ENCODE measurements at places on chromosomes 2 and 18.

DNA sequence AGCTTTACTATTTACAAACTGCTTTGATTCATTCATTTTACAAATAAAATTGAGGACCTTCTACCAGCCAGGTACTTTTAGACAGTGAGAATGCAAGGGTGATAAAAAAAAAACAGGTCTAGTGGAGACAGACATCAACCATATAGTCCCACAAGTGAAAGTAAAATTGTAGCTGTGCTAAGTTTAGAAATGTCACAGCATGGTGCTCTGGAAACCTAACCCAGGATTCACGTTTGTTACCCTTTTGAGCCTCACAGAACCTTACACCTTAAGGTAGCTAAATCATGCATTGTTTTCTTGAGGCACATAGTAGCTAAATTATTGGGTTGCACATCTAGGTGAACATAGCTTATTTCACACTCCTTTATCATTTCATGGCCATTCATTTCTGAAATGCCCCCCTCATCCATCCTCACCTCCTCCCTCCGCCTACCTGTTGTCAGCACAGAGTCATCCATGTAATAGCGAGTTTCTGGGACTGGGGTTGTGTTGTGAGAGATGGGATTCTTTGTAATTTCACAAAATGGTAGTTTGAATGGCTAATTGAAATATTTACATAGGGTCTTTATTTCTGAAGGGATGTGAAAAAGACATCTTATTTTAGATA, 7.1 kb downstream of the MTA3 start:
- DNase-seq, result no peak

- no peak for DNase-seq
These were observed 50.9 kb upstream of the MAPK4 start for GRCh38 chr18:50509012-50509411.

GRCh38 chr2:134208825-134209224, 45.0 kb upstream of the MGAT5 start:
- DNase-seq, result no peak

GRCh38 chr2:54114936-54115283, 505 bp upstream of the ACYP2 start:
- DNase-seq, result no peak

GRCh38 chr2:33212151-33212550, 264.3 kb upstream of the RASGRP3 start:
- DNase-seq, result no peak

- DNase-seq, result no peak
These were observed 517.0 kb downstream of the SLC4A3 start for GRCh38 chr2:220144411-220144810.

DNA sequence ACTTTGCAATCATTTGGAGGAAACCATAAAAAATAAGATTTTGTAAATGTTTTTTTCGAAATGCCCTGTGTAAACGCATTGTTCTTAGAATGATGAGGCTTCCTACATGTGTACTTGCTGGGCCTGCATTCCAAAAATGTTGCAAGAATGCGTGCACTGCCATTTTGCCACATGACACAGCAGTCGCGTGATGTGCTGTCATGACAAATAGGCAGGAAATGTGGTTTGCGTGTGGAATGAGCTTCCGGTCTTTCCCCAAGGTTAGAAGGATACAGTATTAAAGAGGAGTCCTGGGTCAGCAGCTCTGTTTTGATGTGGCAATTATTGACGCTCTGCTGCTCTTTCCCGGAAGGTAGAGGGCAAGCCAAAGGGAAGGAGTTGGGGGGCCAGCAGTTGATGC, 18.1 kb upstream of the SERPINB2 start:
- no peak for DNase-seq

DNA sequence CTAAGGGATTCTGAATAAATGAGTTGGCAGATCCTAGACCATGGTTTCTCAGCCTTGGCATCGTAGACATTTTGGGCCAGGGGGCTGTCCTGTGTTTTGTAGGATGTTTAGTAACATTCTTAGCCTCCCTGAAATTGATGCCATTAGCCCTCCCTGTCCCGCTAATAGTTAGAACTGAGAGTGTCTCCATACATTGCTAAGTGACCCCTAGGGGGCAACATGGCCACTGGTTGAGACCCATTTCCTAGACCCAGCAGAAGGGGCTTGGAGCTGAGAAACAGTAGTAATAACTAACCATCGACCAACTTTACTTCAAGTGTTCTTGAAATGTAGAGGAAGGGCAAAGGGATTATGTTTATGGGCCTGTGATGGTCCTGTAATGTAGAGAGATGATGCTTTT, 40.8 kb downstream of the KCMF1 start:
- peak; percentile 56 for DNase-seq

GRCh38 chr2:119011162-119011909, 69.3 kb downstream of the MARCO start:
- peak; percentile 75 for DNase-seq

DNA sequence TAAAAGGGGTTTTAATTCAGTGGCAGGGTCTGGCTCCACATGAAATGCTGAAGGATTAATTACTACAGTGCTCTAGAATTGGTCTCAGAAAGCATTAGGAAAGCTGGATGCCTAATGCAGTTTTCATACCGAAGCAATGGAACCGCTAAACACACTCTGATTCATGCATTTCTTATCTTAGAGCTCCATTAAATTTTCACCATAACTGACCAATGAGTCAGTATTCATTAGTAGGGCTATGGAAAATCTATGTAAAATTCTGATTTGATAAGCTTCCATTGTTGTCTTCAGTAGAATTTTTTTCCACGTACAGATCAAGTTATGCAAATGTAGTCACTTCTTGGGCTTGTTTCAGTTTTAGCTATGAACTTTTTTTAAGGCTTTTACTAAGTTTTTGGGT, 359.9 kb downstream of the ARHGAP15 start:
- no peak for DNase-seq

DNA sequence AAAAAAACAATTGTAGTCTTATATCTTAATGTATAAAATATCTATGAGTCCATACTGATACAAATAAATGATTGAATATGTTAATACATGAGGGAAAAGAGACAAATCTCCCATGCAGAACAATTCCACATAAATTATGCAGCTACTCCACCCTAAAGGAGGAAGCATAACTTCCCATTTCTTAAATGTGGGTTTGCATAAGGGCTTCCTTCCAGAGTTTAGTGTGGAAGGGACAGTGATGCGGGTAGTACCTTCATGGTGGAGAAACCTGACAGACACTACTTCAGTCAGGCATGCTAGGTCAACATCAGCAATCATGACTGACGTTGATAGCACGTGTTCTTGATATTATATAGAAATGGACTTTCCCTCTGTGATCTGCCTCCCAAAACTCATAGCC, 146.9 kb upstream of the STON1 start:
- DNase-seq, result no peak

GRCh38 chr18:45049578-45050319, 369.1 kb downstream of the SETBP1 start:
- DNase-seq, result no peak

DNA sequence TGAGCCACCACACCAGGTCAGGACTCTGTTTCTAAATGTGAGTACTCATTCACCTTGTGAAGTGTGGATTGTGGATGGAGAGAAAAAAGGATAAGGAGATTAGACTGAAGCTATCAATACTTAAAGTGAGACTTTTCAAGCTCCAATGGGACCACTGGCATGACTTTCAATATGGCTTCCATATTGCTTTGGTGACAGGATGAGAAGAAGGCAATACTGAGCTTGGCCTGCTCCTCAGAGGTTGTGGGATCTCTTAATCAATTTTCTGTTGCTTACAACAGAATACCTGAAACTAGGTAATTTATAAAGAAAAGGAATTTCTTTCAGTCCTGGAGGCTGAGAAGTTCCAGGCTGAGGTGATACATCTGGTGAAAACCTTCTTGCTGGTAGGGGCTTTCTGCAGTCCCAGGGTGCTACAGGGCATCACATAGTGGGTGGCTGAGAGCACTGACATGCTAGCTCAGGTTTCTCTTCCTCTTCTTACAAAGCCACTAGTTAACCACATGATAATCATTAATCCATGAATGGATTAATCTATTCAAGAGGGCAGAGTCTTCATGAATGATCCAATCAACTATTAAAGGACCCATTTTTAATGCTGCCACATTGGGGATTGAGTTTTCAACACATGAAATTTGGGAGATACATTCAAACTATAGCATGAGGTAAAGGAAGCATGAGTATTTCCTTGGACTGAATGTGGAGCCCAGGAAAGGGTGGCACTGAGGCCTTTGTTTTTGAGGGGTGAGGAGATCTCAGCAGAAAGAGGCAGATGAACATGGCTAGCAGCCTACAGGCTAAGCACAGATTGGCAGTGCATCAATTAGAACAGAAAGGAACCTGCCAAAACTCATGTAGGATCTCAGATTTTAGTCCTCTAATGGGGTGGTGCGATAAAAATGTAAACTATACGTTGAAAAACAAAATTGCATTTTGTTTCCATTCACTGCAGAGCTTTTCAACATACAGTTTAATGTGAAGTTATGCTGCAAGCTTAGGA, 274.5 kb downstream of the PIK3C3 start:
- no peak for DNase-seq

GRCh38 chr2:209511637-209512036, 87.8 kb downstream of the MAP2 start:
- no peak for DNase-seq

GRCh38 chr2:105640246-105640645, 104.5 kb upstream of the NCK2 start:
- no peak for DNase-seq

DNA sequence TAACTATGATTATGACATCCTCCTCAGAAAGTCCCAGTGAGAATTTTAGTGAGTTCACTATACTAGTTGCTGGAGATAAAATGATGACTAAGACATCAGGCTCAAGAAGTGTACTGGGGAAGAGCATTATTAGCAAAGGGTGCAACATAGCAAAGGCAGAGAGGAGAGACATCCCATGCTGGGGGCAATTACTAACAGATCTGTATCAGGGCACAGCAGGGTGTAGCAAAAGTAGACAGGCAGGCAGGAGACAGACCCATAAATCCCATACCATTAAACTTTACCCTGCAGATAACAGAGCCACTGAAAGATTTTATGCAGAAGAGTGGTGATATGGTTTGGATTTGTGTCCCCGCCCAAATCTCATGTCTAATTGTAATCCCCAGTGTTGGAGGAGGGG, 161.7 kb downstream of the SP3 start:
- no peak for DNase-seq

- DNase-seq, result no peak
These were observed 232.3 kb upstream of the KCNJ3 start for GRCh38 chr2:154466226-154466625.

DNA sequence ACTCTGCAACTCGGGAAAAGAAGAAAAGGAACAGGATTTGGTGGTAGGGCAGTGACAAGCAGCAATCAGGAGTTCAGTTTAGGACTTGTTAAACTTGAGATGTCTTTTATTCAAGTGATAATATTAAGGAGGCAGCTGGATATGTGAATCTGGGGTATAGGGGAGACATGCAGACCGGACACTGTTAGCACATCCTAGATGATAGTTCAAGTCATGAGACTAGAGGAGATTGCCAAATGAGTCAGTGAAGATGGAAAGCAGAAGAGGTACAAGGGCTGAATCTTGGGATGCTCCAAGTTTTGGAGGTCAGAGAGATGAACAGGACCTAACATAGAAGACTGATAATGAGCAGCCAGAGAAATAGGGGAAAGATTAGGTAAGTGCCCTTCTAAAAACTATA, 69.5 kb upstream of the PSME4 start:
- no peak for DNase-seq

DNA sequence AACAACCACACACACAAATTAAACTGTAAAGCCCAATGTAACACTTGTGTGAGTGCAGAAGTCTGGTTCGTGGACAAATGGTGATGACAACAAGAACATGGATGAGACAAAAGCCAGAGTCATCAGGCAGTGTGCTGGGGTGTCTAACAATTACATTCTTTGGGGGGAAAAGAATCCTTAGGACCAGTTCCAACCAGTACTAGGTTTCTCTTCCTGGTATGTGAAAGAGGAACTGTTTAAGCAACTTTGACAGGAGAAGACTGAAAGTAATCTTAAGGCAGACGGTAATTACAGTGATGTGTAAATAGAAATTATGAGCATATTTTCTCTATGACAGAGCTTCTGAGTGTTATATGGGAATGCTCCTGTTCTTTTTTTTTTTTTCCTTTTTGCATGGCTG, 133.4 kb downstream of the AFF3 start:
- no peak for DNase-seq

DNA sequence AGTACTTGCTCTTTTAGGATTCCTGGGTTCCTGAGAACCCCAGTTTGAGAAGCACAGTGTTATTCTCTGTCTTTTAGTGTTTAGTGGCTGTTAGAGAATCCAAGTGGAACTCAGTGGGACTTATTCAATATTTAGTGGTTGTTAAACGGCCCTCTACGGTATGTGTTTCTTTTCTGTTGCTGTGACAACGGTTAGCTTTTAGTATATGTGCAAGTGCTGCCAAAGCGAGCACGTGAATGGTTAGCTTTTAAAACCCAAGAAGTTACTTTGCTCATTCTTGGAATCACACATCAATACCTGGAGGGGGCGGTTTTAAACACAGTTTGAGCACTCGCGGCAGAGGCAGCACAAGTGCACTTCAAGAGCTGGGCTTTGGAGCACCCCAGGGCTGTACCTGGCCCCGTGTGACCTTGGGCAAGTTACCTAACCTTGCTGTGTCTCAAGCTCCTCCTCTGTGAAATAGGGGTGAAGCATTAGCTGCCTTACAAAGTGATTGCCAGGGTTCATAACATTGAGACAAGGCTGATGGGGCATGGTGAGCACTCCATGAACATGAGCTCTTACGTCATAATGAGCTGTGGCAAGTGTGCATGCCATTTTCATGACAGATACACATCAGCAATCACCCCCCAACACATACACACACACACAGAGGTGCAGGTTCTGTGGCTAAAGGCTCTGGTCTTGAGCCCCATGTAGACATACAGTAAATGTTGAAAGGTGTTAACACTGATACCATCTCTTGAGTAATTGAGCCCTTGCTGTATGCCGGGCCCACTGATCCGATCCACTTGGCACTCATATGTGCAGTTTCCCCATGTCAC, 234.1 kb downstream of the ALPK2 start:
- DNase-seq, result peak; percentile 11

- peak; percentile 57 for DNase-seq
These were observed 1027.7 kb downstream of the TMEM182 start for GRCh38 chr2:103789381-103790095.

GRCh38 chr2:204971206-204971907, 426.1 kb downstream of the PARD3B start:
- no peak for DNase-seq

Data from H9 (cell line).